ENCODE measurements at places on chromosomes 4 and X.
A peak's percentile ranks its signal among the peaks of the same experiment; 100 is the strongest.

DNA sequence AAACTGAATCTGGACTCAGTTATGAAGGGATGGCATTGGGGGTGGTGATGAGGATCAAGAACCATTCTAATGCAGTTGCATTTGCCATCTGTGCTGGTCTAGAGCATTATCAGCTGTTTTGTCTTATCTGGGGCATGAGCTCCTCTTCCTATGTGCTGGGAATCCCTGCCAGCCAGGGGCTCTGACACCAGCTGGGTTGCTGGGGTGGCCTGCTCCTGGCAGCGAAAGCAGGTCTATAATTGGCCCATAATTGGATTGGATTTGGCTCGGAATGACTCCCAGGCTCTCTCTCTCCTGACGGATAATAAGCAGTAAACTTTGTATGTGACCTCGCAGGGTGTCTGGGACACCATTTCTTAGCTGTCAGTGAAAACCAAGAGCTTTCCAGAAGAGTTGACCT is 34.1 kb downstream of the SMPX start:
- DNase-seq: no peak

GRCh38 chr4:91111556-91111955 is 984.4 kb downstream of the CCSER1 start:
- DNase-seq: no peak

GRCh38 chrX:40154250-40154852 is 56.6 kb upstream of the BCOR start:
- peak; percentile 28 for DNase-seq

- peak; percentile 85 for DNase-seq
Observed at GRCh38 chrX:15675490-15675921, 10.9 kb upstream of the CLTRN start.

DNA sequence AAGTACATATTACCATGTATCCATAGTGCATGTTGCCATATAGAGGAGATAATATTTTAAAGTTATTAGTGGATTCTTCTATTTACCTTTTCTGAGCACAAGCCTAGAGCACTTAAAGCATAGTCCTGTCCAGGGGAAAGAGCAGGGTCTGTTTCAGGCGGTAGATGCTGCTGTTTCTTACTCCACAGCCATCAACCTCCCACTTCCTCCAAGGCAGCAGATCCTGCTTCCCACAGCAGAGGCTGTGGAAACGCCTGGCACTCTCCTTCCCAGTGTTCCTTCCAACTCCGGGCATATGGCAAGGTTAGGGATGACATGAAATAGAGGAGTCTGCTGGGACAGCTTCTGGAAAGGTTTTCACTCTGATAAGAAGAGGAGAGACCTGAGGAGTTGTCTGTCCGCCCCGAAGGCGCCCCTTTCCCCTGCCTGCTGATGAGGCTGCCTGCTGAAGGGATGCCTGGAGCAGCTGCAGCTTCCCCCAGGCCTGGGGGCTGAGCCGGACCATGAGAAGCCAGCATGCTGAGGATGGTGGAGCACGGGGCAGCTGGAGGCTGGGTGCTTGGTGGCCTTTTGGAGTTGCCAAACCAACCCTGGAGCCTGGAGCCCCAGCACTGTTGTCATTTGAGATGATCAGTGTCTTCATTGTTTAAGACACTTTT is 43.9 kb upstream of the SLC25A4 start:
- DNase-seq: no peak

- no peak for DNase-seq
Observed at GRCh38 chr4:2091990-2092668, 33.0 kb downstream of the NAT8L start.

All from activated naive CD4-positive, alpha-beta T cell treated with anti-CD3 and anti-CD28 coated beads, Interleukin-2, amount 10 ng/mL, durations not matched to agents 7 days and 5 days (primary cell).